ENCODE measurements at places on chromosomes 5 and 9.

- peak; percentile 9 for DNase-seq
Observed at GRCh38 chr5:143054480-143054941, 284.3 kb downstream of the ARHGAP26 start.

- no peak for DNase-seq
Observed at GRCh38 chr9:93024986-93025630, 33.4 kb upstream of the SUSD3 start.

DNA sequence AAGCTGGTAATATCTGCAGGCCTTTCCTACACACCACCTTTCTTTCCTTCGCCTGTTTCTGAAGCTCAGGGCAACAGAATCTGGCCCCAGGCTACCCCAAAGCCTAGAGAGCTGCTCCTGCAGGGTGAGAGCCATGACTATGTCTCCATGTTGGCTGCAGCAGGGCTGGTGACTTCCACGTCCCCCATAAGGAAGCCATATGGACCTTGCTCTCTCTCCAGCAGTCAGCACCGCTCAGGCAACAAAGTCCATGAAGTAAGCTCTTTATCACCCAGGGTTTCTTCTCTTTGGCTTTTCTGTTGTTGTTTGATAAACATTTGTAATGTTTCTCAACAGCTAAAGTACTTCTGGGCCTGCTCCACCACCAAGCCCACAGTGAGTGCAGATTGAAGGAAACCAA lies 125.2 kb downstream of the SLIT3 start:
- DNase-seq: no peak

DNA sequence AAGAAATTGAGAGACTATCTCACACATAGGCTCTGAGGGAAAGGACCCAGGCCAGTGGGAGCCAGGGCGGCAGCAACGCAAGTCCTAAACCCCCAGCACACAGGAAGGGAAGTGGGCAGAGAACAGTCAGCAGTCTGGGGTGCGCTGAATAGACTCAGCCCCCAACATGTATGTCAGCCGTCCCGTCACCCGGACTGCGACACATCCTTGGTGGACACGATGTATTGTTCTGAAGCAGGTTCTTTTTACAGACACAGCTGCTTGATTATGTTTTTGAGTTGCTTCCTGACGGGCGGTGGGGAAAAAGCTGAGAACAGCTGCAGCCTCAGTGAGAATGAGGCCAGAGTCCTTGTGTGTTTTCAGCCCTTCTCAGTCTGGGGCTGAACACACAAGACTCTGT lies 64.1 kb upstream of the CXCL14 start:
- no peak for DNase-seq

All from naive B cell (primary cell).